ENCODE measurements at places on chromosomes 6 and 20.

GRCh38 chr6:13674533-13675190 is 37.0 kb downstream of the RANBP9 start:
- DNase-seq = no peak

GRCh38 chr6:156601152-156602065 is 175.8 kb upstream of the ARID1B start:
- peak; percentile 64 for DNase-seq

- no peak for DNase-seq
Observed at GRCh38 chr6:138157986-138158638, 3.6 kb upstream of the ARFGEF3 start.

- no peak for DNase-seq
Observed at GRCh38 chr6:157693867-157694266, 129.2 kb upstream of the SNX9 start.

DNA sequence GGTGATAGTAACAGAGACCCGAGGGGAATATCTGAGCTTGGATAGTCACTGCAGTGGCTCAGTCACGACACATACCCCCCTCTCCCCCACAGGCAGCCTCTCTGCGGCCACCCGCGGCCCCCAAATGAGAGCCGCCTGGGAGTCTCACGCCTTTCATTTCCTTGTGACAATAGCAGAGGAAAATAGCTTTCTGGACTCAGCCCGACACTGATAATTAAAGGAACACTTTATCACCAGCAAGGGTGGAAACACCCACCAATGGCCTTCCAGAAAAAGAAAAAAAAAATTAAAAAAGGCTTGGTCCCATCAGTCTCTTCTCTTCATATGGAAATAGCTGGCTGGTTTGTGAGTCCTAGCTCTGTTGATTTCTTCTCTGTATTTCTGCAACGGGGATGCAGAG is 35.1 kb upstream of the KCNG1 start:
- no peak for DNase-seq

DNA sequence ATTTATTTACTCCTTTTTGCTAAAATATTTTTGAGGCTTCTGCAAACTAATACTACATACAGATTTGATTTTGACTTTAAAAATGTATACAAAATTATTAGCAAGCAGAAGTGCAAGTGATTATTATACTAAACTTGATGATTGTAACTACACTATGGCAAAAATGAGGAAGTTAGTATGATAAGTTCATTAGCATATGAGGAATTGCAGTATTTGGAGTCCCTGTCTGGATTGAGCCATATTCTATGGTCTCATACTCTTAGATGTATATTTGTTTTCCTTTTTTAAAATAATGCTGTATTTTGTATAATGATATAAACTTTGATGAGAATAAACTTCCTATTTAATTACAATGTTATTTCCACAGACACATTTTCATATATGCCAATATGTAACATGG is 13.9 kb downstream of the CRISP3 start:
- DNase-seq = no peak
